ENCODE measurements at places on chromosomes 11 and 22. TPM values are rescaled to one million over a fixed set of nuclear protein-coding genes. Genes with fewer than 3 reads are reported as not detected.

Gene INS
- not detected for total RNA-seq

Gene TREH
- not detected for total RNA-seq

Gene GLB1L3
- 0.05 TPM for total RNA-seq

Gene RFPL1
- not detected for total RNA-seq

Gene SAA1
- total RNA-seq = 1.6 TPM

Gene NOX4
- not detected for total RNA-seq
